ENCODE measurements at places on chromosomes 2 and 18.

GRCh38 chr2:96409820-96410164 is 74.2 kb downstream of the NCAPH start:
- DNase-seq = no peak

DNA sequence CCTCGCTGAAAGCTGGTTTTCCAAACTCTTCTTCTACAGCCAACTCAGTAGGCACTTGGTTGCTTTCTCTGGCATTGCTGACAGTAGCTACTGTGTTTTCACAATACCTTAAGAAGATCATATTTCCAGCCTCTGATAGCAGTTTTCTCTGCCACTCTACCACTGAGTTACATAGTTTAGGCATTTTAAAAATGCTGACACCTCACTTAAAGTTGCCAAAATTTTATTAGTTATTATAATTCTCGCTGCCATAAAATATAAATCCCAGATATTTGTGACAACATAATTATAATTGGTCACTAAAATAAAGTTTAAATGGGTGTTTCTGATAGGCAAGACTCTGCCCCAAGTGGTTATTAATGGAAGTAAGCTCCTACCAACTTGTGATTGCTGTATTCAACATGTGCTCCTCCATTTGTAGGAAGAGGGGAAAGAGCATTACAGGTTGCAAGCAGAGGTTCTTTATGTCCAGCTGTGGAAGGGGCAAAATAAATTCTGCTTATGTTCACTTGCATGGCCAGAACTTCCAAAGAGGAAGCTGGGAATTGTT is 1202.8 kb downstream of the CNTNAP5 start:
- DNase-seq = no peak

- DNase-seq = no peak
Observed at GRCh38 chr2:56484906-56485305, 301.1 kb downstream of the CCDC85A start.

- no peak for DNase-seq
Observed at GRCh38 chr2:76867854-76868253, 654.3 kb downstream of the LRRTM4 start.

- DNase-seq = peak; percentile 18
Observed at GRCh38 chr2:217162533-217162932, 302.7 kb upstream of the TNP1 start.

DNA sequence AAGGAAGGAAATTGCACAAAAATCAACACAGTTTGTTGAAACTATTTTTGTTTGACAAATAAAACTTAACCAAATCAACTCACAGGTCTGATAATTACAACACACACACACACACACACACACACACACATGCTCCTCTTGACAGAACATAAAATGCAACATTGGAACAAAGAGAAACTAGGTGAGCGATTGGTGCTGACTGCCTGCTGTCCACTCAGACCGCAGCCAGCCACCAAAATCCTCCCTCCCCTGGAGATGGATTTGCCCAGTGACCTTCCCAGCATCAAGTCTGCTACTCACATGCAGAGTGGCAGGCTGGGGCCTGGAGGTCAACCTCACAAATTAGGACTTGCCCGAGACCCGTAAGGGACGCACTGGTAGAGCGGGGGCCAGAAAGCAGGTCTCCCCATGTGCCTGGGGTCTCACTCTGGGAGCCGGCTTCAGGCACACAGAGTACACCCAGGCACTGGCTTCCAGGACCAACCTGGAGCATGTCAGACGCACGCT is 61.4 kb downstream of the DIPK1C start:
- DNase-seq = no peak

GRCh38 chr18:43236921-43237320 is 40.4 kb downstream of the SYT4 start:
- DNase-seq = no peak

- DNase-seq = no peak
Observed at GRCh38 chr2:14975381-14975780, 342.9 kb downstream of the LRATD1 start.

All from CD4-positive, alpha-beta T cell treated with Interleukin-15 for 1 hour (primary cell).